ENCODE measurements at places on chromosomes 2 and 18.

DNA sequence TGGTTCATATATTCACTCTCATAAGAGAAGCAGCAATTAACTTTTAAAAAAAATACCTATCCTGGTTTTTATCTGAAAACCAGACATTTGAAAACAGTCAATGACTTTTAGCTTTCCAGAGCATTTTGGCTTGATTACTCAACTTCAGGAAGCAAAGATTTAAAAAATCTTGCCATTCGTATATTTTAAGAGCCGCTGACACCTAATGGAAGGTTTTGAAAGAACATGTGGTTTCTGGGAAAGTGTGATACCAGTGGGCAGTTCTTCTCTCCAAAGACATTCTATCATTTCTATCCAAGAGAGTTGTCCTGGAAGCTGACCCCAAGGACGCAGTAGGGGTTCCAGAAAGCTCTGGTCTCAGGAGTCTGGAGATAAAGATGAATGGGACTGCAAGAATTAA is 234.7 kb downstream of the TTC32 start:
- DNase-seq, result no peak

GRCh38 chr2:18490901-18491300 is 69.6 kb downstream of the RDH14 start:
- DNase-seq, result no peak

- DNase-seq, result no peak
Measured at GRCh38 chr2:207506426-207506825, 23.3 kb upstream of the CREB1 start.

DNA sequence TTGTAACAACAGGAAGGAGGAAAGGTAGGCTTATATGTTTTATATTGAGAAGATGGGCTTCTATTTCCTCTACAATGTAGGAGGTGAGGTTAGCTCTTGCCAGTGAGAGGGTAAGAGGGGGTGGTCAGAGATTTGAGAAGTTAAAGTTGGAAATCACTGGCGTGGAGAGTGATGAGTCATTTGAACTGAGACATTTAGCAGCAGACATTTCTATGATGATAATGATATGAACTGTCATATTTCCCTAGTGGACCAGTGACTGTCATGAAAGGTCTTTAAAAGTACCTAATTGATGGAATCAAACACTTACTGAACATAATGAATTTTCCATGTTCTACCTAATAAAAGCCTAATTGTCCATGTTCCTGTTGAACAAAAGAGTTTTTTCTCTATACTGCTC is 126.1 kb downstream of the FAM161A start:
- no peak for DNase-seq

- DNase-seq, result no peak
Measured at GRCh38 chr2:156005999-156006712, 326.4 kb downstream of the NR4A2 start.

DNA sequence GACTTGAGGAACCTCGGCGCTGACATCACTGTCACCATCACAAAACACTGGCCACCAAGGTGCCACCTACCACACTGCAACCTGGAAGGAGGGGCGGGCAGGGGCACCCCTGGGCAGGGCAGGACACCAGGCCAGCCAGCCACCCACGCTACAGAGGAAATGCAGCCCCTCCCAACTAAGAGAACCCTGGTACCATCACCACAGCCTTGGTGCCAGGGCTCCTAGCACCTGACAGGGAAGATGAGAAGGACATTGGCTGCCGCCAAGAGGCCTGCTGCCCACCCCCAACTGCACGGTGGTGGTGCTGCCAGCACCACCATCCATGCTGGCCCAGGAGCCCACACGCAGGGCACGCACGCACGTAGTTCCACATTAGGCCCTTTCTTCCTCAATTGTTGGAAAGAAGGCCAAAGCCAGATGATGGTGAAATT is 88.7 kb downstream of the HDAC4 start:
- DNase-seq, result no peak

DNA sequence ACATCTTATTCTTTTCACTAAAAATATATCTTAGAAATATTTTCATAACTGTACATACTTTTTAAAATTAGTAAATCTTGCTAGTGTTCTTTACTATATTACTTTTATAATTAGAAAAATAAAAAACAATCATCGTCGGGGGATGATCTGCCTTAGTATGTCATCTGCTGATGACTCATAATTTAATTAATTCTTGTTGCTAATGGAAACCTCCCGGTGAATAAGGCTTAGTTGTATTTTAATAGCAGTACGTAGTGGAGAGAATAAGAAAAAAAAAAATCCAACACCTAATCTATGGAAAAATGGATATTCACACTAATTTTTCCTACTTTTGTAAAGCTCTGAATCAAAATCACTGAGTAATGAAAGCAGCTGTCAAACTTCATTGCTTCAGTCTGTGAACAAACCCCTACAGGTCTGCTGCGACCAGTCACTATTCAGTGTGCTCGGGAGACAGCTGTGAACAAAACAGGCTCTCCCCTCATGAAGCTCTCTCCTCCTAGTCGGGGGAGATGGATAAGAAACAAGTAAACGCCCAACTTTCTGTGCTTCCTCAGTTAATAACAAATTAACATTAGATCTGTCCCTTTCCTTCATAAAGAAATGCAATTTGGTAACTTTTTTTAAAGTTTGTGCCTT is 97.4 kb upstream of the UPP2 start:
- no peak for DNase-seq

- DNase-seq, result no peak
Measured at GRCh38 chr2:66888791-66889631, 454.1 kb downstream of the MEIS1 start.

DNA sequence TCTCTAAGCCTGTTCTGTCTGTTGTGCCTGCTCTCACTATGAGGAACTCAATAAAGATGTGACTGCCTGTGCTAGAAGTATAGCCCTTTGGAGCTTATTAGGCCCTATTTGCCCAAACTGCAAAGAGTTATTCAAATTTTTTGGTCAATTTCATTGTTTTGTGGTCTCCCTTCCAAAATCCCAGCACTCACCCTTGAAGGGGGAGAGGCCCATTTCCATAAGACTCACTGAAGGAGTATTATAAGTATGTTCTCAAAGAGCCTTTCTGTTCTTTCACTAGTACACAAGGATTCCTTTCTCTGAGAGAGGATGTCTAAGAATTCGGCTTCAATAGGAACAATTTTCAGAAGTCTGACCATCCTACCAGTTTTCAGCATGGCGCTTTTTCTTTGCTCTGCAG is 641.9 kb upstream of the REG3G start:
- no peak for DNase-seq

- no peak for DNase-seq
Measured at GRCh38 chr2:132670496-132671150, 618 bp upstream of the LYPD1 start.

DNA sequence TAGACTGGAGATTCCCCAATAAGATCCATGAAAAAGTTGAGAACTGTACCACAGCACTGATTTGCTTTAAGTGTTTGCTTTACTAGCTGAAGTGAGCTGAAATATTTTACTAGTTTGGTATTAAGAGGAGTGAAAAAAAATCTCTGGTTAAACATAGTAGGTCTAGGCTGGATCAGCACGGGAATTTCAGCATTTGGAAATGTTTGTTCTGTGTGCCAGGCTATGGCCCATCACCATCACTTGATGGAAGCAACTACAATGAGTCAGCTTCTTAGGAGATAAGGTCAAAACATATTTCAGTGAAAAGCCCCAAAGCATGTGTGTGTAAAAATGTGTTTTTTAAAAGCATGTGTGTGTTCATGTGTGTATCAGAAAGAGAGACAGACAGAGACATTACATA is 131.4 kb upstream of the DNMT3A start:
- DNase-seq, result no peak

DNA sequence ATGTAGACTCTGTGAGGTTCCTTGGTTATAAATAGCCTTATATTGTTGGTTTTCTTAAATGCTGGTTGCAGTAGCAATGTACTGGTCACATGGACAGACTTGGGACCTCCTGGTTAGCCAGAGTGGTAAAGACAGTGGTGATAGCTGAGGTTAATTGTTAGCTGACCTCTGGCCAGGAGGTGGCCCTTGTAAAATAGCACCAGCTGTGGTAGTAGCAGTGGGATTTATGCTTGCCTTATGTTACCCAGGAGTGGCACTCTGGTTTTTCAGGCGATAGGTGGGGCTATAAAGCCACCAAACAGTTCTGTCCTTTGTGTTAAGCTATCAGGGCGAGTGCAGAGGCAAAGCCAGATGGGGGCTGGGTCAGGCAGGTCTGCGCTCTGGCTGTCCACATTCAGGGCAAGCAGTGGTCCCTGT is 94.8 kb upstream of the SRD5A2 start:
- DNase-seq, result no peak

DNA sequence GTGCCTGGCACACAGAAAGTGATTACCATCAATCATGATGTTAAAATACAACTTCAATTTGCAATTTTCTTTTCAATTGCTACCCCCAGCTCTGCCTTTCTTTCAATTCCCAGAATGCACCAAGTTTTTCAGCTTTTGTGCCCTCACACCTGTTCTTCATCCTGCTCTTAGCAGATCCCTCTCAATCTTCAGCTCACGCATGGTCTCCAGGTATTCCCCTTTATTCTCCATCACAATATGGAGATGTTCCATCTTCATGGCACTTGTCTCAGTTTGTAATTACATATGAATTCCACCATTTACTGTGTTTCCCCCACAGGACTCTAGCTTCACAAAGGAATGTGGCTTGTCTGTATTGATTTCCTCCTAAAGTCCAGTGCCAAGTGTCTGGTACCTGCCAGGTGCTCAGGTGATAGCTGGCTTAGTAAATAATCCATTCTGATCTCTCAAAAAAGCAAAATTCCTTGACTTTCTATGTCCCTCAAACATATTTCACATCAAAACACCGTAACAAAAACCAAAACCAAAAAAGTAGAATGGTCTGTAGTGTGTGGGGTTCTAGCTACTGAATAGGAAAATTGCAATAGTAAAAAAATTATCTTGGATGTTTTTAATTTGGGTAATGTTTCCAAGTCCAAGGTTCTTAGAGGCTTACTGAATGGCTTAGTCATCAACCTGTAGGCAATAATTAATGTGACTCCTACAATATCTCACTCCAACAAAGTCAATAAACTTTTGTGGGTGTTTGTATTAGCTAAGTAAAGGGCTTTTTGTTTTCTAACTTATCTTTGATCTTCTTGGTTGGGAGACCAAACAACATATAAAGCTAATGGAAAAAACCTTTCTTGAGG is 2.9 kb upstream of the INSIG2 start:
- DNase-seq, result no peak

GRCh38 chr18:7072593-7072992 is 45.0 kb downstream of the LAMA1 start:
- no peak for DNase-seq

DNA sequence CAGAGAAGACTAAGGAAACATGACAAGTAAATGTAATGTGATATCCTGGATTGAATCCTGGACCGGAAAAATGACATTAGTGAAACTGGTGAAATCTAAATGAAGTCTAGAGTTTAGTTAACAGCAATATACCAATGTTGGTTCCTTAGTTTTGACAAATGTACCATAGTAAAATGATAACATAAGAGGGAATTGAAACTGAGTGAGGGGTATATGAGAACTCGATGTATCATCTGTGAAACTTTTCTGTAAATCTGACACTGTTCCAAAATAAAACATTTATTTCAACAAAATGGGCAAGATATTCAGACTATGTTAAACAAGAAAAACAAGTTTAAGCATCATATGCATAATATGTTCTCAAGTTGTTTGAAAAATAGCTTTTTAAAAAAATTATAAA is 63.8 kb downstream of the OLA1 start:
- no peak for DNase-seq

DNA sequence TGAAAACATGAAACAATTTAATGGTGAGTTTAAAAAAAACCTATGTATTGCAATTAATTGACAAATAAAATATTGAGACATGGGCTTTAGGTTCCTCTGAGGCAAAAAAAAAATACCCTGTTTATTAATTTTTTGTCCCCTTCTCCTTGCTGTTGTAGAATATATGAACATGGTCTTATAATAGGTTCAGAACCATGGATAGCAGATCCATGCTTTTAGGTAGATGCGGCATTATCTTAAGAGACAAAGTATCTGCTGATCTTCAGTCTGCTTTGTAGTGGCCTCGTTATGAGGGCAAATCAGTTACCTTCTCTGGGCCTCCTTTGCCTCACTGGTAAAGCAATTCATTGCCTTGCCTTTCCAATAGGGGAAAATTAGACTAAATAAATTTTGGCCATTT is 850.7 kb downstream of the NRXN1 start:
- DNase-seq, result no peak
